ENCODE measurements at places on chromosomes 6 and 20. TPM values are rescaled to one million over a fixed set of nuclear protein-coding genes. Genes with fewer than 3 reads are reported as not detected.

GRCh38 chr20:7714549-7714948, 225.7 kb downstream of the HAO1 start:
- no peak for DNase-seq

GRCh38 chr20:4342609-4343008, 327.3 kb upstream of the RNF24 start:
- no peak for DNase-seq

- no peak for DNase-seq
Observed at GRCh38 chr6:123904228-123904627, 100.6 kb downstream of the NKAIN2 start.

DNA sequence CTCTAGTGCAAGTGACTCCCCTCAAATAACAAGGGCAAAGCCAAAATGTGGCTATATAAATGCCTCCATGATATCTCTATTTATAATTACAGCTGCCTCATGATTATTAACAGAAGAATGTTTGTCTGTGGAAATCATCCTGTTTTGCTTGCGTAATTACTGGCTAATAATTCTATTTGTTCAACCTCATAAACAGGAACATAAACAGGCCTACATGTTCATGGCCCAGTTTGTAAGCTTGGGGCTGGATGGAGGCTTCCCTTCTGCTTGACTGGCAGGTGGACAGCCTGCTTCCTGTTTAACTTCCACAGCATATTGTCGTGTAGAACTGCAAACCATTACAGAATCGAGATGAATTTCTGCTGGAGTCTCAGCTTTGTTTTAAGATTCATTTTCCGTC, 766.0 kb upstream of the MAP3K7 start:
- no peak for DNase-seq

- DNase-seq: no peak
Observed at GRCh38 chr6:111975466-111975865, 78.4 kb upstream of the CCN6 start.

DNA sequence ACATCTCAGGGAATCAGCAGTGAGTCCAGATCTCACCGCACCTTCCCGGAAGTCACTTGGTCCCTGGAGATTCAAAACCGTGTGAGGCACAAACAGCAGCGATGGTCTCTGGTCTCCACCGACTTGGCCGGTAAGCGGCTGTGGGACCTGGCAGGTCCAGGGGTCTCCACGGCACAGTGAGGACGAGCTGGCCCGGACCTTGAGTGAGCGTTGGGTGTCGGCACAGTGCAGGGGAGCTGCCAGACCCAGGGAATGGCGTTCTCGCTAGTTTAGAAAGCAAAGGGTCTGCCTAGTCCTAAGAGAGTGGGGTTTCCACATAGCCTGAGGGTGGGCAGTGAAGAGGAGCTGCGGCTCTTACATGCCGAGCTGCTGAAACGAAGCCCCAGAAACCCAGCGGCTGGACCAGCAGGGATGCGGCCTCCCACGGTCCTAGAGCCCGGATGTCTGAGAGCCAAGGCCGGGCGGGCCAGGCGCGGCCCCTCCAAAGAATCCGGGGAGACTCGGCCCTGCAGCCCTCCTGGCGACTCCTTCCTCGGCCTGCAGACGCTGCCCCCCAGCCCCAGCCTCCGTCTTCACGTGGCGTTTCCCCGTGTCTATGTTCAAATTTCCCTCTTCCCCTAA, 185.0 kb downstream of the ERMARD start:
- DNase-seq: no peak

DNA sequence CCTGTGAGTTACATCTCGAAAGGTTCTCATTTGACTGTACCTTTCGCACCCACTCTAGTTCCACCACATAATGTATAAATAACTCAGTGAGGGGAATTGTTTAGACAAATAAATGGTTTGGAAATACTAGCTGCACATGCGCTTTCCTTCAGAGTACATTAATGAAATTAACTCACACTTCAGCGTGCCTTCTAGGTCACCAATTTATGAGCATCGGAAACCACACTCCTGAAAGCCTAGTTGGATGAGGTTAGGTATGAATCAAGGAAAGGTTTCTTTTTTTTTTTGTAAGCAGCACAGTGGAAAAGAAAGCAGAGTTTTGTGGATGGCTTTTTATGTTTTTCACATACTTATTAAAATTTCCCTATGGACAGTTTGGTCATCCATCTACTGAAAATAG, 247.8 kb upstream of the TCF21 start:
- DNase-seq: no peak

GRCh38 chr20:38810926-38811630, 5.6 kb downstream of the PPP1R16B start:
- DNase-seq: no peak

DNA sequence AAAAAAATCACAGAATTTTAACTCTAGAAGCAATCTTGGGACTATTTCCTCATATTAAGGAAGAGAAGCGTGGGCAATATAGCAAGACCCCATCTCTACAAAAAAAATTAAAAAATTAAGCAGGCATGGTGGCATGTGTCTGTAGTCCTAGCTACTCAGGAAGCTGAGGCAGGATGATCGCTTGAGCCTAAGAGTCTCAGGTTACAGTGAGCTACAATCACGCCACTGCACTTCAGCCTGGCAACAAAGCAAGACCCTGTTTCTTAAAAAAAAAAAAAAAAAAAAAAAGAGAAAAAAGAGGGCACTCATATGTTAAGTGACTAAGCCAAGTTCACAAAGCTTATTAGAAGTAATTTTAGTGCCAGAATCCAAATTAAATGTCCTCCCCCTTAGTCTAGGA, 100.8 kb downstream of the SESN1 start:
- no peak for DNase-seq

- DNase-seq: no peak
Observed at GRCh38 chr20:36519012-36519719, 22.2 kb upstream of the MYL9 start.

DNA sequence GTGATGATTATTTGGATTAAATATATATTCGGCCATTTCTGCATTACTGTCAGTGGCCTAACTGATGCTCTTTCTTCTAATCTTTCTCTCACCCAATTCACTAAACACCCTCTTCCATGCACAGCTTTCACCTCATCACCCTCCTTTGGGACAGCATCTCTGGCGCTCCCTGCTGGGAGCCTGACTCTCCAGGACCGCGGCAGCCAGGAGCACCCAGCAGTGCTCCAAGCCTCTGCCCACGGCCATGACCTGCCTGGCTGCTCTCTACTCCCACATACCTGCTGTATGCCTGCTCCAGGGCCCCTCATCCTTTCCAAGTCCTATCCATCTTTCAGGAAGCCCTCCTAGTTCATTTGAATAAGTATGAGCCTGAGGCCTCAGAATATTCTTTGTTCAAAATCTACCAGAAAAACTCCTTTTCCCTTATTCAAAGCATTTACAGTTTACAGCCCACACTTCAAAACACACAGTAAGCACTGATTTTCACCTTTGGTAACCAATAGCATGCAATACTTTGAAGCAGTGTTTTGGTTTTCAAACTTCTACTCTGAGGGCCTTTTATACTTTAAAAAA, 15.2 kb downstream of the CTCFL start:
- no peak for DNase-seq

- no peak for DNase-seq
Observed at GRCh38 chr6:145245119-145245518, 490.2 kb downstream of the EPM2A start.

- no peak for DNase-seq
Observed at GRCh38 chr6:132388291-132388690, 13.0 kb downstream of the MOXD1 start.

Gene HSPA1L
- 2.0 TPM for total RNA-seq

Gene F13A1
- total RNA-seq: 11.6 TPM

Gene APOBEC2
- not detected for total RNA-seq

Gene HLA-DQA1
- total RNA-seq: 10.5 TPM

Gene DYNLT2
- 1.4 TPM for total RNA-seq

Gene NRSN1
- not detected for total RNA-seq

Gene FAM83B
- 100 TPM for total RNA-seq

Gene C20orf144
- not detected for total RNA-seq
